ENCODE measurements at places on chromosomes 5 and 9.

- no peak for DNase-seq
These were observed 2.3 kb downstream of the NINJ1 start for GRCh38 chr9:93131599-93132286.

- DNase-seq: no peak
These were observed 35.5 kb downstream of the TIMD4 start for GRCh38 chr5:156927545-156927944.

DNA sequence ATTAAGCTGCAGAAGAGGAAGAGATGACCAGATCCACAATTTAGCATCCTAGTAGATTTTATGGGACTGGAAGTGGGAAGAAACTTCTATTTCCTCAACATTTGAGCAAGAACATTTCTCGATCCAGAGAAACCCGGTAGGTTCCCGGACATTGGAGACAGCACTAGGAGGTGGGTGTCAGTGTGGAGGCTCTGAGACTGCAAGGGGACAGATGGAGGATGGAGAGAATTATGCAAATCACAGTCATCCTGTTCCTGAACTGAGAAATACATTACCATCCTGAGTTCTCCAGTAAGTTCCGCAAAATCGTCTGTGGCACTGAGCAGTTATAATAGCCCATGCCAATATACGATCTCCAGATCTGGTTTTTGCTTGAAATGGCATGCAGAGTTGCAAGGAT lies 25.6 kb downstream of the GLDC start:
- DNase-seq: no peak

DNA sequence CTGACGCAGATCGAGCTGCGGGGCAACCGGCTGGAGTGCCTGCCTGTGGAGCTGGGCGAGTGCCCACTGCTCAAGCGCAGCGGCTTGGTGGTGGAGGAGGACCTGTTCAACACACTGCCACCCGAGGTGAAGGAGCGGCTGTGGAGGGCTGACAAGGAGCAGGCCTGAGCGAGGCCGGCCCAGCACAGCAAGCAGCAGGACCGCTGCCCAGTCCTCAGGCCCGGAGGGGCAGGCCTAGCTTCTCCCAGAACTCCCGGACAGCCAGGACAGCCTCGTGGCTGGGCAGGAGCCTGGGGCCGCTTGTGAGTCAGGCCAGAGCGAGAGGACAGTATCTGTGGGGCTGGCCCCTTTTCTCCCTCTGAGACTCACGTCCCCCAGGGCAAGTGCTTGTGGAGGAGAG lies 4.6 kb upstream of the PHYHD1 start:
- no peak for DNase-seq

- DNase-seq: no peak
These were observed 26.0 kb upstream of the TMEM171 start for GRCh38 chr5:73094415-73094814.

DNA sequence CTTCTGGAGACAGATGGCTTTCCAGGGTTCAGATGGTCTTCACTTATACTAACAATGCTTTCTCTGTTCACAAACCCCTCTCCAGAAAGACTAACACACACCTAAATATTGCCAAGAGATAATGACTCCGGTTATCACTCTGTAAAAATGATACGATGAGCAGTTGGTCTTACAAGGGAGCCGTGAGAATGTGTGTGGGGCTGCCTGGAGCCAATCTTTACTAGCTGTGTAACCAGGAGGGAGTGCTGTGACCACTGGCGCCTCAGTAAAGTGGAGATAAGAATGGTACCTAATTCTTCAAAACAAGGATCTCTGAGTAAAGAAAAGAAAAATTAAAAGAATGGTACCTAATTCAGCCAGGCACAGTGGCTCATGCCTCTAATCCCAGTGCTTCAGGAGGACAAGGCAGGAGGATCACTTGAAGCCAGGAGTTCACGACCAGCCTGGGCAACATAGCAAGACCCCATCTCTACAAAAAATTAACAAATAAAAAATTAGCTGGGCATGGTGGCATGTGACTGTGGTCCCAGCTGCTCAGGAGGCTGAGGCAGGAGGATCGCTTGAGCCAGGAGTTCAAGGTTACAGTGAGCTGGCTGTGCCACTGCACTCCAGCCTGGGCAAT lies 39.9 kb upstream of the IL17B start:
- no peak for DNase-seq

- no peak for DNase-seq
These were observed 50.2 kb downstream of the SMC2 start for GRCh38 chr9:104144336-104144735.

- DNase-seq: no peak
These were observed 9.1 kb downstream of the ZNF300 start for GRCh38 chr5:150895431-150896428.

DNA sequence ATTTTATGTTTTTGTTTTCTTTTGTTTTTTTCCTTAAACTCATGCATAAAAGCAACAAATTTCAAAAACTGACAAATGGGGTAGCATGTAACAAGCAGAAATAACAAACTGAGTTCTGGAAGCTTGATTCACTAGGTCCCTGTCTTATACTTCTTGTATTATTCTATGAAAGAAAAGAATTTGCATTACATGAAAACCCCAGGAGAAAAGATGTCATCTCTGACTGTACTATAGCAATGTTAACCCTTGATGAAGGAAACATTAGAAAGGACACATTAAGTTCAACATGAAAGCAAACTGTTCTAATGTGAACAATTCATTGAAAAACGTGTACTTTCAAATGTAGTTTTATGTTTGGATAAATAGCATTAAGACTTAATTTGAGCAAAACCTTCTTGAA lies 9.2 kb downstream of the RAB14 start:
- no peak for DNase-seq

GRCh38 chr9:93576258-93577077 lies at the start of gene PHF2:
PHF2 (plus strand) TSS chr9:93576584; CDS start chr9:93576774, 190 bp downstream.
- peak; percentile 50 for DNase-seq

DNA sequence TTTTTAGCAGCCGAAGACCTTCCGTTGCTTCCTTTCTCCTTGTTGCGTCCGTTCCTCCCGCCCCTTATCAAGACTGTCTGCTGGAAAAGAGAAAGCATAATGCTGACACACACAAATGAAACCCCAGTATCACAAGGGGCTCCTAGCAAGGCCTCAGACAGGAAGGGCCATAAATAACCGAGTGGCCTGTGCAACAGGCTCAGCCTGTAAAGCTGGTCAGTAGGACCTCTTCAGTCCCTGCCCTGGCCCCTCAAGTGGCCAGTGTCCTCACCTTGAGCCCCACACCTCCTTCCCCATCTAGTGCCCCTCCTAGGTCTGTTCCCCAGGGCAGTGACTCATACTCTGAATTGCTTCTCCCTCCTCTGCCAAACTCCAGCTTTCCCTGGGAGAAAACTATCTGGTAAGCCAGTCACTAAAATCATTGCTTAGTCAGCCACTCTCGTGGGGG lies 174.6 kb upstream of the IL12B start:
- no peak for DNase-seq

- no peak for DNase-seq
These were observed 214.1 kb downstream of the CD180 start for GRCh38 chr5:66982470-66982869.

DNA sequence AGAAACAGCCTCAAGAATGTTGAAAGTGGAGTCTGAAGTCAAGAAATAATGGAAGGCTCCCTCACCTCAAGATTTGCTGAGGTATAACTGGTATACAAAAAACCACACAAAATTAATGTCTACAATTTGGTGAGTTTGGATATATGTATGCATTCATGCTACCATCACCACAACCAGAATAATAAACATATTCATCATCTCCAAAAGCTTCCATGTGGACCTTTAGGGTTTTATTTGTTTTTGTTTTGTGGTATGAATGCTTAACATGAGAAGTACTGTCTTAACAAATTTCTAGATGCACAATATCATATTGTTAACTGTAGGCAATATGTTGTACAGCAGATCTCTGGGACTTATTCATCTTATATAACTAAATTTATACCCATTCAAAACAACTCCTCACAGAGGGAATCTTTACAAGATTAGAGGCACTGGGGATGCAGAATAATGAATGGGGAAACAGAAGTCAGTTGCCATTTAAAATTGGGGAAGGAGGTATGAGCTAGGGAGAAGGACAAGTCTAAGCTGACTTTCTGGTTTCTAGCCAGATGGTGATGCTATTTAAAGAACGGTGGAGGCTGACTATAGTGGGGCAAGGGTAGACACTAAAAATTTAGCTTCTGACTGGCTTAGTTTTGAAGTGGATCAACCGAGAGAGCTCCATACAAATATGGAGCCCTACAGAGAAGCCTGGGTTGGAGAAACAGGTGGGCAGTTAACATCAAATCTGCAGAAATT lies 213.9 kb downstream of the BNC2 start:
- DNase-seq: no peak

DNA sequence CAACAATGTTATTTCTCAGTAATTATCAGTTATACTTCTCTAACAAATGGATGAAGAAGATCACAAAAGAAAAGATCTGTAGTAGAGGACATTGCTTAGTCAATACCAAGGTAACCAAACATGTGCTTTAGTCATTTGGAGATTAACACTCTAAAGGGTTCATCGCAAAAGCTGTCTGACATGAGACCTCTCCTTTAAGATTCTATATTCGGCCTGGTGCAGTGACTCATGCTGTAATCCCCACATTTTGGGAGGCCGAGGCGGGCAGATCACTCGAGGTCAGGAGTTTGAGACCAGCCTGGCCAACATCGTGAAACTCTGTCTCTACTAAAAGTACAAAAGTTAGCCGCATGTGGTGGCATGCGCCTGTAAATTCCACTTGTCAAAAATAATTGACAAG lies 18.3 kb upstream of the CKMT2 start:
- DNase-seq: no peak

- no peak for DNase-seq
These were observed 42.7 kb downstream of the NSD1 start for GRCh38 chr5:177176175-177176711.

DNA sequence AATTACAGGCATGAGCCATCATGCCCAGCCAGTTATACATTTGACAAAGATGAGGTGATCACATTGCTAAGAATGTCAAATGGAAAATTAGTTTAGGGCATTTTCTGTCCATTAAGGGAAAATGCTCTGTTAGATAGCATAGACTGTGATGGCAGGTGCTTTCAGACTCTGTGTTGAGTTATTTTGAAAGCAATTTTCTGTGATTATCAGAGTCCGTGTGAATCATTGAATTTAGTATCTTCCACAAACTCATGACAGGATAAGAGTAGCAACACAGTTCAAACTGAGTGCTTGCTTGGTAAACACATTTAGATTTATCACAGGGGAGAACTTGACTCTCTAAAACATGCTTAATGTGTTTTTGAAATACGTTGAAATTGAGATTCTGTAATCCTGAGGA lies 69.0 kb downstream of the GAPVD1 start:
- DNase-seq: no peak
